Hematopoietic multipotent progenitor cell treated with erythropoietin and hydrocortisone succinate and interleukin-3 and kit ligand, for 8 days (in vitro differentiated cells): ENCODE measurements at places on chromosomes 12 and 14.

GRCh38 chr12:110741341-110742095 lies 1.2 kb downstream of the PPP1CC start:
- DNase-seq, result peak; percentile 65

DNA sequence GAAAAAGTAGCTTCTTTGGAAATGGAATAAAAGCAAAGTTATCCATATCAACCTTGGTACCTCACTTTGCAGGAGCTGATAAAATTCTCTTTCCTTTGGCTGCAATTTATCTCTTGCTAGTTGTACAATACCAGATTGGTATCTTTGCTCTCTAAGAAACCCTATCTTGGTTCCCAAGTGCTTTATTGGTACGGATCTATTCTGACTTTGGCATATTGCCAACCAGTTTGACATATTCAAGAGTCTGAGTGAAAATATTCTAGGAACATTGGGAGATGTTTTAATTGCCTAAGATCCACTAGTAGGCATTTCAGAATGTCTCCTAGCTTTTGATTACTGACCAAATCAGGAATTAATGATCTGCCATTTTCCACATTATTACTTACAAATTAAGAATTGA lies 167.2 kb upstream of the ATP2B1 start:
- DNase-seq, result peak; percentile 3

DNA sequence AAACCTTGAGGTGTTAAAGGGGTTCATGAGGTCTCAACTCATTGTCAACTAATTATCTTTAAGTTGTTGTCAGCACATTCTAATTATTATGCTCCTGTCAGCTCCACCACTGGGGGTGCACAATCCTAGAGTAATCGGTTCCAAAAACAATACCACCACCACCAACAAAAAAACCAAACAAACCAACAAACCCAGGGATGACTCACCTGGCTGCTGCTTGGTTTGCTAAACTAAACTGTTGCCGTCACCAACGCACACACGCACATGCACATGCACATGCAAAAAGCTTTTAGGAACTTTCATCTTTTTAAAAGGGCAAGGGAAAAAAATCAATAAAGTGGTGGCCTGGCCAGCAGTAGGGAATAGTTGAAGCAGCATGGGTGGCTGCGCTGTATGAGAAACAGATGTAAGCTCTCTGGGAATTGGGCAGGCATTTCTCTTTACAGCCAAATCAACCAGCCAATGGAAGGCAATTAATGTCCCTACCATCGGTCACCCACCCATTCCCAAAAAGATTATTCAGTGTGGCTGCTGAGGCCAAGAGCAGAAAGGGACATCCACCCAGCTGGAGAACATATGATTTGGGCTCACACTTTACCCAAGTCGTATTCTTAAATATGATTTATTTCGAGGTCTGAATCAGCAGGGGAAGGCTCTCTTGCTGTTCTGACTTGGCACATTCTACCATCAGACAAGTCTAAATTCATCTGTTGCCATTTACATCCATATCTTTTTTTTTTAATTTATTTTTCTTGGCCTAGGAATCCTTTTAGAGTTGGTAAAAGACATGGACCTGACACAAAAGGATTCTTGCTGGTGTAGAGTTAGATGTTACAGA lies 20.0 kb downstream of the TMEM30B start:
- DNase-seq, result no peak

DNA sequence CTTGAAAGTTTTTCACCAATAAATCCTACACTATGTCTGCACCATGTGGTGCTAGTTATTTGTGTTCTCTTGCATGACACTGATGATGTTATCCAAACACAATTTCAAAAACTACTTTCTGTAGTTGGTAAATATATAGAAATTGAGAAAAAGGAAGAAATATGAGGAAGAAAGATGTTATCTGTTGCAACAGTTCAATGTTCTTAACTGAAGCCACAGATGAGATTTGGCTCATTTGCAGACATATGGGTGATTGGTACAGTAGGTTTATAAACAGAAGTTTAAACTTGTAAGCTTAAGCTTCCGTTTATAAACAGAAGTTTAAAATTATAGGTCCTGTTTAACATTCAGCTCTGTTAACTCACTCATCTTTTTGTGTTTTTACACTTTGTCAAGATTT lies at the start of gene CLEC12A:
Gene CLEC12A, plus strand, starts transcription at position 229 of the 400 bp plus-strand sequence. CDS start 188 bp downstream, outside the sequence.
- peak; percentile 5 for DNase-seq

- DNase-seq, result no peak
Observed at GRCh38 chr14:28762303-28762954, 4.2 kb upstream of the FOXG1 start.

- no peak for DNase-seq
Observed at GRCh38 chr12:110739894-110740293, 2.8 kb downstream of the PPP1CC start.

GRCh38 chr12:11758510-11759493 lies 109.3 kb downstream of the ETV6 start:
- DNase-seq, result no peak

DNA sequence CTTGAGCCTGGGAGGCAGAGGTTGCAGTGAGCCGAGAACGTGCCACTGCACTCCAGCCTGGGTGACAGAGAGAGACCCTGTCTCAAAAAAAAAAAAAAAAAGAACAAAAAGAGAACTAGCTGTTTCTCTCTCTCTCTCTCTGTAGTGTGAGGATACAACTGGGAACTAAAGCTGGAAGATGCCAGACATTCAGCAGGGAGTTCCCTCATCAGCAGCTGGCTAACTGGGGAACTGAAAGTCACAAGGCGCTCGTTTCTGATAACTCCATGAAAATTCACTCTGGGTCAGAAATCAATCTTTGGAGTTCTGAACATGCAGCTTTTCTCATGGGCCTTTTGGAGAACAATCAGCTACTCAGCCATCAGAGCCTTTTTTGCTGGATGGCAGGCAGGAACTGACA lies 43.5 kb upstream of the MAP1LC3B2 start:
- DNase-seq, result no peak

GRCh38 chr12:51819736-51820525 lies 28.6 kb downstream of the FIGNL2 start:
- DNase-seq, result no peak

GRCh38 chr12:75581515-75581914 lies 70.1 kb upstream of the KRR1 start:
- DNase-seq, result no peak

DNA sequence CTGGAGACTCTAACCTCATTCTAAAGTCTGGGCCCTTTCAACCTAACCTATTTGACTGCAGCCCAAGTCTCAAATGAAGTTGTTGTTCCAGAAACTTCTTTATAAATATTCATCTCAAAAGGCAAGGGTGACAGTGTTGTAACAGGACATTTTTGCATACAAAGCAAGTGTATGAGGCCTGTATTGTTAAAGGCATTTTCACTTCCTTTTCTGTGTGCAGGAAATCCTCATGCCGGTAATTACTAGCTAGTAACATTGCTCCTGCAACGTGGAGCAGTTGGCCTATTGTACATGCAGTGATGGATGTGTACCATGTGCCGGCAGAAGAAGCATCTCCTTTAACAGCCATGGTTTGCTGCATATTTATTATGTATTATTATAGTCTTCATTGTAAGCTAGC lies 156.5 kb upstream of the RMST start:
- DNase-seq, result no peak

GRCh38 chr14:54467280-54467679 lies 21.5 kb downstream of the GMFB start:
- no peak for DNase-seq

GRCh38 chr14:47935332-47935731 lies 259.9 kb upstream of the MDGA2 start:
- no peak for DNase-seq

DNA sequence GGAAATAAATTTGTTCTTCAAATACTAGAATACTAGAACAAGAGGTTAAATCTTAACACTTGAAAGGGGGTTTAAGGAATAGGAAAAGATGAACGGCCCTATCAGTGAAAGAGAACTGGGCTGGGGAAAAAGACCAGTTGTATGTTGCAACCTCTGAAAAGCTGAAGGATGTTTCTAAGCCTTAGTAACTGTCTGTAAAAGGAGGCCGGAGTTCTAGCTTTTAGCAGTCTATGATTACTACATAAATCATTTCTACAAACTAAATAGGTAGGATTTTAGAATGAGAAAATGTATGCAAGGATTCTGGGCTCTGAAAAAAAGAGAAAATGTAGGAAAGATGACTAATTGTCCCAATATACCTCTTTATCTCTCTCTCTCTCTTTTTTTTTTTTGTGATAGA lies 4.9 kb downstream of the CERS5 start:
- no peak for DNase-seq

DNA sequence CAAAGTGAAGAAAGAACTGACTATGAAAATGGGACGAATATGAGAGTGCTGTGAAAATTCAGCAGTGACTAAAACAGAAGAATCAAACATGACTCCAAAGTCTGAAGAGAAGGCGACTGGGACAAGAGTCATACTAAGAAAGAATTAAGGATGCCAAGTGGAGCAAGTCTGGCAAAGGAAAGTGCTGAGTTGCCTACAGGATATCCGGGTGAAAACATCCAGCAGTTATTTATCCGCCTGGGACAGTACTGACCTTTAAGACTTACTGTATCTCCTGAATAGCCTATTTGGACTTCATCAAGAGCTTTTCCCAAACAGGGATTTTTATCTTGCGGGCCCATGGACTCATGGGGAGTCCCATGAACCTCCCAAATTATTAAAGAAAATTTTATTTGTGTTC lies 41.1 kb downstream of the KICS2 start:
- DNase-seq, result no peak

DNA sequence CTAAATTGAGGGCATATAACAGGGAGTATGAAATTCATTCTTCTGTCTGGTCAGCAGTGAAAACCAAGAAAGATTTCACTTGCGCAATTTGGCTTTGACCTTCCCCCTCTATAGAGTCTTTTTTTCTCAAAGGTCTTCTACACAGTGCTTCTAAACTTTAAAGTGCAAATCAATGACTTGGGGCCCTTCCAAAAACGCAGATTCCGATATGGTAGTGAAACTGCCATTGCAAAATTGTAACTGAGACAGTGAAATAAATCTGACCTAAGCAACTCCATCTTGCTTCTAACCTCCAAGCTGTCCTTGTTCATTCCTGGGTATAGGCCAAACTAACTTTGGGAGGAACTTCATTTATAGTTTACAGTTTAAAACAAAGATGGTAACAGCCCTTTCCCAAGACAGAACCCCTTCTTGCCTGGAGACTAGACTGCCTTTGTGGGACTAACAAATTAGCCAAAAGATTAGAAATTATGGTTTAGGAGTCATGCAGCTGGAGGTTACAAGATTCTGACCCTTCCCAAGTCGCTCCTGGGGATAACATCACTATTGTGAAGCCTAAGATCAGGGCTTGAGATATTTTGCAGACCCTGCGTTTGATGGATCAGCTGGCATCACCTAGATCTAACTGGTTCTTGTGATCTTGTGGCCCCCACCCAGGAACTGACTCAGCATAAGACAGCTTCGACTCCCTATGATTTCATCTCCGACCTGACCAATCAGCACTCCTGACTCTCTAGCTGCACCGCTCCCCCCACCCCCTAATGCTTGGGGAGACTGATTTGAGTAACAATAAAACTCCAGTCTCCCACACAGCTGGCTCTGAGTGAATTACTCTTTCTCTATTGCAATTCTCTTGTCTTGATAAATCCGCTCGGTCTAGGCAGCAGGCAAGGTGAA lies 5.0 kb downstream of the SLC25A21 start:
- peak; percentile 74 for DNase-seq

DNA sequence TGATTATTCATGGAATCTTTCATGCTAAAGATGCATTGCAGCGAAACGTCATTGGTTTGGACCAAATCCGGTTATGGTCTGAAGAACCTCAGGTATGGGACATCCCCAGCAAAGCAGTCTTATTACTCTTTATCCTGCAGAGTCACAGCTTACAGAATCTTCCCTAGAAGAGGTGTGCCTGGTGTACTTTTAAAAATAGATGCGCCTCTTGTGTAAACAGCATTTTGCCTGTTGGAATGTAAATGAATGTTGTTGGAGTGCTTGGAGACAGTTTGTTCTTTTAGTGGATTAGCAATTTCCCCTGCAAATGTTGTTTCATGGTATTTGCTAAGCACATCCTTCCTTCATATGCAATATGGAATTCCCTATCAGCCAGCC lies 242.5 kb downstream of the ZFP36L1 start:
- no peak for DNase-seq

GRCh38 chr12:32229971-32230612 lies 123.4 kb downstream of the BICD1 start:
- DNase-seq, result no peak

DNA sequence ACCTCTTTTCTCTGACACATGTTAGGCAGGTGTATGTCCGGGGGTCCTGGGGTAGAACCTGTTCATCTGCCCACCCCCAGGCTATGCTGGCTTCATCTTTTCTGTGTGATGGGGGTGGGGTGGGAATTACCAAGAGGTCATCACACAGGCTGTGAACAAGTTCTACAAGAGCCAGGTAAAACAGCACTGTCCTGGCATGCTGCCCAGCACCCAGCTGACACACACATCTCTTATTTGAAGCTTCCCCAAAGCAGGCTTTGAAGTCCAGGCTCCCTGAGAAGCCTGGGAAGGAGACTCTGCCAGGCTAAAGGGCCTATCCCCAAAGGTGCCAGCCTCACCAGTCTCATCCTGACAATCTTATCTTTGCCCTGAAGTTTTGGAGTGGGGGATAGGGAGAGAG lies 141.1 kb downstream of the ALG10 start:
- no peak for DNase-seq

DNA sequence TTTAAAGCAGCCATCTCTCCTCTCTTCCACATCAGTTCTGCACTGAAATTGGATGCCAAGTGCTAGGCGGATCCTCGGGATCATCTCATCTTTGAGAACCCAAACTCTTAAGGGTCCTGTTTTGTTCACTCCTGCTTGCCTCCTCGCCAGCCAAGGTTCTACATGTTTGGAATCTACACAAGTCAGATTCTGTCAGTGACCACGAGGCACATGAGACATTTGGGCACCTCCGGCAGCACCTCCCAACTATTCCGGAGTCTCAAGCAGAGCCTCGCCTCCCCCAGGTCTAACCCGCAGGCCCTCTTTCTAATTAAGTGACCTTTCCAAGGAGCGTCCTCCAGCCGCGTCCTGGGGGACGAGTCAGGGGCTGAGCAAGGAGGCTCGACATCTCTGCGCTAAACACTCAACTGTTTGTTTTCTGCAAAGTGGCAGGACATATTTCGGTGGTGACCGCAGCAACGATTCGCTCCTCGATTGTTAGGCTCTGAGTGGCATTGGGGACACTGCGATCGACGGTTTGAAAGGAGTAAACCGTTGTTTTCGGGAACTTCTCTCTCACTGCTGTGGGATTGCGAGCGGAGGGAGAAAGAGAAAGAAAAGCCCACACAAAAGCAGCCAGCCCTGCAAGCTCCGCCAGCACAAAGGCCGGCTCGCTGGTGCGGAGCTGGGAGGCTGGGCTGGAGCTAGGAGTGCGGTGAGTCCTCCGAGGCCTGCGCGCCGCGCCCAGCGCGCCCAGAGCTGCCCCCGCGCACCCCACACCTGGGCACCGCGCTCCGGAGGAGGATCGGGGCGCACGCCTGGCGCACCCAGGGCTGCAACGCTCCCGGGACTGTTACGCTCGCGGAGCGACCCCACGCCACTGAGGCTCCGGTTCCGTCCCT lies 640 bp downstream of the ARMH4 start:
- peak; percentile 13 for DNase-seq

GRCh38 chr12:126451809-126452208 lies 1386.6 kb downstream of the AACS start:
- DNase-seq, result no peak

DNA sequence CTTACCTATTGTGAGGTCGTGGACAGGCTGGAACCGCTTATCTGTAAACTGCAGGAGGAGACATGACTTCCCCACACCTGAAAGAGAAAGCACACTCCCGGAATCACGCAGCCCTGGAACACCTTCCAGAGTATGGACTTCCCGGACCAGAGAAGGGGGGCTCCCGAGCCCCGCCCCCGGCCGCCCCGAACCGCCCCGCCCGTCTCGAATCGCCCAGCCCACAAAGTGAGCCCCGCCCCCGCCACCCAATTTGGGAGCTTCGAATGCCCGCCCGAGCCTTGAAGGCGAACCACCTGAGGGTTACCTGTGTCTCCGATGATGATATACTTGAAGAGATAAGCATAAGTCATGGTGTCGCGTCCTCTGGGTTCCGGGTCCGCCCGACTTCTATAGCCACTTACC lies 235 bp downstream of the RAB2B start:
- DNase-seq, result no peak
